ENCODE measurements at places on chromosomes 3 and 15.
A peak's percentile ranks its signal among the peaks of the same experiment; 100 is the strongest.

DNA sequence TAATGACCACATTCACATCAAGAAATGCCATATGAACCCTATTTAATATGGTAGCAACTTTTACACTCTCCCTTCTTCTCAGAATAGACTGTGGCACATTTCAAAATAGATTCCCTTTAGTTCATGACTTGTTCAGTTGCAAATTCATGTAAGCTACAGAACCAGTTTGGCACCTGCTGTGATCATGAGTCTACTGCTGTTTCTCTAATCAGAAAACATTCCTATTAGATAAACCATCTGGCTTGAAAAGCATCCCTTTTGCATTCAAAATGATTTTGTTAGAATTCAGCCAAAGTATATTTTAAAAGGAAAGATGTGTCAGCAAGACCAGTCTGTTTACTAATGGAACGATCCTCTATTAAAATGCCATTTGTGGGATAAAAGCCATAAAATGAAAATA is 304.4 kb downstream of the BCHE start:
- no peak for DNase-seq

GRCh38 chr15:85116925-85117646 is 135.4 kb downstream of the PDE8A start:
- DNase-seq = no peak

DNA sequence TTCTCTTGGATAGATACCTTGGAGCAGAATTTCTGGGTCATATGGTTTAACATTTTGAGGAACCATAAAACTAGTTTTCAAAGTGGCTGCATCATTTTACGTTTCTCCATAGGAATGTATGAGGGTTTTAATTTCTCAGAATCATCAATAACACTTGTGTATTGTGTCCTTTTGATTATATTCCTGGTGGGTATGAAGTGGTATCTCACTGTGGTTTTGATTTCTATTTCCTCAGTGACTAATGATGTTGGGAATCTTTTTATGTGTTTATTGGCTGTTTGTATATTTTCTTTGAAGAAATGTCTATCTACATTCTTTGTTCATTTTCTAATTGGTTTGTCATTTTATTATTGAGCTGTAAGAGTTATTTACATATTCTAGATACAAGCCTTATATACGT is 28.8 kb downstream of the CDIN1 start:
- DNase-seq = no peak

- peak; percentile 70 for DNase-seq
Measured at GRCh38 chr15:45458746-45459403, 63.7 kb downstream of the SLC30A4 start.

GRCh38 chr15:63663906-63664305 is 66.7 kb downstream of the FBXL22 start:
- DNase-seq = no peak

DNA sequence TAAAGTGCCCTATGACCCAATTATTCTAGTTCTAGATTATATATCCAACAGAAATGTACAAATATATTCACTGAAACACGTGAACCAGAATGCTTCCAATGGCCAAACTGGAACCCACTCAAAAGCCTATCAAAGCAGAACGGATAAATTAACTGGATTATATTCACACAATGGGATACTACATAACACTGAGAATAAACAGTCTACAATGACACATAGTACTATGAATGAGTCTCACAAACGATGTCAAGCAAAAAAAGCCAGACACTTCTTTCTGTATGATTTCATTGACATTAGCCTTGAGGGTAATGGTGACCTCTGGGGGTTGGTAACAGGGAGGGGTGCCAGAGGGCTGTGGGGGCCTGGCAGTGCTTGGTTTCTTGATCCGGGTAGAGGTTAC is 50.9 kb upstream of the HACD2 start:
- DNase-seq = no peak

GRCh38 chr15:82923744-82924143 is 28.8 kb downstream of the HOMER2 start:
- DNase-seq = no peak

DNA sequence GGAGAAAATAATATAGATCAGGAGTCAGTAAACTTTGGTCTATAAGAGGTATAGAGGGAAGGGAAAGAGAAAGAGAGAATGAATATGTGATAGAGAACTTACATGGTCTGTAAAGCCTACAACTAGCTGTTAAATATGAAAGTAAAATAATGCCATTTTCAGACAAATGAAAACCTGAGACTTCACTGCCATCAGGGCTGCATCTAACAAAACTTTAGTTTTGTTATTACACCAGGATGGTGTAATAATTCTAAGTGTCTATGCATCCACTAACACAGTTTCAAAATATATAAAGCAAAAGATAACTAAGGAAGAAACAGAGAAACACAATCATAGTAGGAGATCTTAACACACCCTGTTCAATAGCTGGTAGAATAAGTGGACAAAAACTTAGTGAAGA is 217.7 kb downstream of the KLF13 start:
- DNase-seq = no peak

DNA sequence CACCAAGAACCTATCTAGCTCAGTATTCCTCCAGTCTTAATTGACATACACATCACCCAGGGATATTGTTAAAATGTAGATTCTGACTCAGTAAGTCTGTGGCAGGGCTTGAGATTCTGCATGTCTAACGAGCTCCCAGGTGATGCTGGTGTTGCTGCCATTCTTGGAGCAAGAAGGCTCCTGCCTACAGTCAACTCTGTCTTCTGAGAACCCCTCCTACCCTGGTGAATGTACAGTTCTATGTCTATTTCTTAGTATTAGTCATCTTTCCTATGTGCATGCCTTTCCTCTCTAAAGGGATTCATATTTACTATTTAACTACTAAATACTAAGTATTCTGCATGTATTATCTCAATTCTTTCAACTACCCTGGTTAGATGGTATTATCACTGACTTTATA is 268.7 kb downstream of the EDEM1 start:
- DNase-seq = no peak

- no peak for DNase-seq
Measured at GRCh38 chr3:117622171-117622841, 912.7 kb downstream of the TUSC7 start.

- DNase-seq = no peak
Measured at GRCh38 chr3:68007621-68008226, 353.3 kb upstream of the SUCLG2 start.

DNA sequence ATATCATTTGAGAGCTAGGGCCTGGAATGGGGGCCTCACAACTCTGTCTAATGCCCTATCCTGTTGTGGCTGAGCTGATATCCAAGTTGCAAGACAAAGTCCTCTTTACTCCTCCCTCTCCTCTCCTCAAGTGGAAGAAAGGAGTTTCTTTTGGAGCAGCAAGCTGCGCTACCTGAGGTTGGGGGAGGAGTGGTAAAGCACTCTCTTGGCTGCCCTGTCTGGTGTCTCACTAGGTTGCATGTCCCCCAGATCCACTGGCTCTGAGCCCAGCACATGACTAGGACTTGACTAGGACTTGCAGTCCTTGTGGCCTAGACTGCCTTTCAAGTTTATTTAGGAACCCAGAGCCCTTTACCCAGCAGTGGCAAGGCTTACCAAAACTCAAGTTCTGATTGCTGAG is 141.1 kb upstream of the SETMAR start:
- no peak for DNase-seq

GRCh38 chr15:39183164-39183881 is 397.6 kb upstream of the THBS1 start:
- DNase-seq = no peak

GRCh38 chr3:114285648-114286230 is 8.1 kb upstream of the TIGIT start:
- no peak for DNase-seq

- DNase-seq = no peak
Measured at GRCh38 chr3:144771381-144771870, 799.8 kb downstream of the DIPK2A start.

Measured in stimulated activated CD8-positive, alpha-beta memory T cell treated with anti-CD3 and anti-CD28 coated beads, Interleukin-4, amount 100 ng/mL, for 1 hour (primary cell).